GM20000 (cell line): ENCODE measurements at places on chromosomes 13 and 19.

DNA sequence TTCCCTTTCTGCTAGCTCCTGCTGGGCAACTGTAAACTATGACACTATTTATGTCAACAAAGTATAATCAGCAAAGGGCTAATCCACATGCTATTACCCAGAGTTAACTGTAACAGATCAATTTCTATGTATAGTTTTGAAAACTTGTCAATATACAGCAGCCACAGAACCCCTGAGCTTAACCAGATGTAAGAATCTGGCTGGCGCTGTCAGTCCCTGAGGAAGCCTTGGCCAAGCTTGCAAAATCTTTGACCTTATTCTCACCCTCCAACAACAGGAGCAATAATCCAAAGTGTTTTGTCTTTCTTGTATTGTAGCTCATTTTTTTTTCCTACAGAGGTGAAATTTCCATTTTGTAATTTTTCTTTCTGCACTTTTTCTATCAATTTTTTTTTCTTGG is 1230.1 kb upstream of the SLC10A2 start:
- DNase-seq: no peak

DNA sequence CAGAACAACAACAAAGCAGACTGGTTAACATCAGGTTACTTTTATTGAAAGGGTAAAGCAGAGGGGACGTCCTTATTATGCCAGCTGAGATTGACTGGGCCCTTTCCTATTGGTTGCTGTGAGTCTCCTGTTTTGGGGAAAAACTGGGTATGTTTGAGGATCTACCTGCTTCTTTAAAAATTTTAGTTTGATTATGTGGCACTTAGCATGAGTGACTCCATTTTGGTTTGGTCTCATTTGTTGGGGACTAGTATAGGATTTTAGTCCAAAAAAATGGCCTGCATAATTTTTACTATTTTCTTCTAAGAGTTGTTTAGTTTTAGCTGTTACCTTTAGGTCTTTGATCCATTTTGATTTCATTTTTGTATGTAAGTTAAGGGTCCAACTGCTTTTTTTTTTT is 14.4 kb downstream of the ZNF627 start:
- no peak for DNase-seq

- DNase-seq: no peak
Measured at GRCh38 chr13:99797691-99798090, 173.9 kb downstream of the ZIC5 start.

GRCh38 chr13:43297967-43298678 is 274.7 kb downstream of the DNAJC15 start:
- DNase-seq: no peak

- no peak for DNase-seq
Measured at GRCh38 chr19:46296722-46297461, at the start of gene HIF3A. Gene HIF3A (plus strand): TSS chr19:46297042. CDS start chr19:46297077, 35 bp downstream.

DNA sequence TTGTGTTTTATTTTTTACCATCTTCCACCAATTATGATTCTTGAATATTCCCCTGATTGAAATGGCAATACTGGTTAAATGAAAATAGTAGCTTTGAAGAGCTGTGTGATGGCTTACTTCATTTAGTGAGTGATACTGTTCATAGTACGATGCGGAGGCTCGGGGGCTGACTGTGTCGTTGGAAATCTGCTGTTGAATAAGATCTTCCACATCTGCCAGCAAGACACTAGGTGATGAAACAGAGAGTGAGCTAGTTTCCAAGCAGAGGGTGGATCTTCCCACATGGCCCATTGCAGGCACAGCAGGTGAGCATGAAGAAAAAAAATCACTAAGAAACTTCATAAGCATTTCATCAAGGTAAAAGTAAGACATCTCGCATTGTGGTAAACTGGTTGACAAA is 22.5 kb downstream of the CPB2 start:
- DNase-seq: no peak

- DNase-seq: no peak
Measured at GRCh38 chr19:55365245-55365644, 2.2 kb upstream of the GARIN5B start.

DNA sequence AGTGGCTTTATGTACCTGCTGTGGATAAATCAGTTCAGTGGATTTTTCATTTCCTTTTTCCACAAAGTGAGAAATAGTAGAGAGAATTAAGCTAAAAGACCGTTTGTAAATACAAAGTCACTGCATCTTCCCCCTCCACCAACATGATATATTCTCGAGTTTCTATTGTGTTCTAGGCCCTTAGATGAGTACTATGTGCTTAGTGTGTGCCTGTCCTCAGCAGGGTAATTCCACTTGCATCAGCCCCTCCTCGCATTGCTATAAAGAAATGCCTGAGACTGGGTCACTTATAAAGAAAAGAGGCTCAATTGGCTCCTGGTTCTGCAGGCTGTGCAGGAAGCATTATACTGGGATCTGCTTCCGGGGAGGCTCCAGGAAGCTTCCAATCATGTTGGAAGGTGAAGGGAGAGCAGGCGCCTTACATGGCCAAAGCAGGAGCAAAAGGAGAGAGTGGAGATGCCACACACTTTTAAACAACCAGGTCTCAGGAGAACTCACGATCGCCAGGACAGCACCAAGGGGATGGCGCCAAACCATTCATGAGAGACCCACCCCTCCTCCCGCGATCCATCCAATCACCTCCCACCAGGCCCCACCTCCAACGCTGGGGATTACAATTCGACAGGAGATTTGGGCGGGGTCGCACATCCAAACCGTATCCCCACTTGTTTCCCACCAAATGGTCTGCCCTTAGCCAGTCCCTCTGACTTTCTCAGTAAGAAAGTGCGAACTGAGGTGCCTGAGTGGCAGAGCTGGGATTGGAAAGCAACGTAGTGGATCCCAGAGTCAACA is 102.3 kb upstream of the ABCC4 start:
- DNase-seq: no peak

GRCh38 chr13:88627071-88627470 is 955.9 kb downstream of the SLITRK5 start:
- no peak for DNase-seq

DNA sequence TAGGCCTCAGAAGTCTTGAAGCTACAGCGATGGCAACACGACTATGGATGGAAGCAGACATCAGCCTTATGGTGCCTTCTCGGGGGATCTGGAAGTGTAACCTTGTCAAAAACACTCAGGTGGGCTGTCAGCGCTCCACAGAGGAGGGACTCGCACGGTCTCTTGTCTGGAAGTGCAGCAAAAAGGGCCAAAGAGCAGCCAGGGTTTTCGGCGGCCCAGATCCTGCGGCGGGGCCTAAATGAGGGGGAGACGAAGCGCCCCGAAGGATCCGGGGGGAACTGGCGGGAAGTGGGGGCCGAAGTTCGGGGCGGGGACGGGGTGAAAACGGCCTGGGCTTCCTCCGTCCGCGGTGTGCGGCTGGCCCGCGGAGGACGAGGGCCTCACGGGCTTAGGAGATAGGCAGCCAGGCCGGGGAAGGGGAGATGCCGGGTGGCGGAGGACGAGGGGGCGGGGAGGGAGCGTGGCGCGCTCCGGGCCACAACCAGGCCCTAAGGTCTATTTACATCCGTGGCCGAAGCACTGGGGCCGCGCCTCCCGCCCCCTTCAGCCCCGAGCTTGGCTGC is 637 bp downstream of the RANBP3 start:
- DNase-seq: no peak

GRCh38 chr19:35143231-35143715 is at the start of gene FXYD7:
Gene FXYD7 (plus strand): TSS chr19:35143255. CDS start chr19:35143334, 79 bp downstream.
- no peak for DNase-seq

GRCh38 chr13:109010912-109011311 is 381.5 kb downstream of the MYO16 start:
- DNase-seq: no peak

DNA sequence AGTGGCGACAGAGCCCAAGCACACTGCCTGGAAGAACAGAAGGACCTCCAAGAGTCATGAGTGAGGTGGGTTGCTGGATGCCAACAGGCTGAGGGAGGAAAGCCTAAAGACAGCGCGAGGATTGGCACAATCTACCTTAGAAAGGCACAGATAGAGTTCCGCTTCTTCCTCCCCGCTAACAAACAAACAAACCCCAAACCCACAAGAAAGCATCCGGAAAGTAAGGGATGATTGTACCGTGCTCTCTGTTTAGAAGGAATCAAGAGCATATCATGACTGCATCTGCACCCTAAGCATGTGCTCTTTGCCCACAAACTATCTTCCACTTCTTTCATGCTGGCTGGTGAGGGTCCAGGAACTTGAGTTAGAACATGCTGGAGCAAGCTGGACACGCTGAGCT is 233.0 kb upstream of the KLF12 start:
- no peak for DNase-seq

DNA sequence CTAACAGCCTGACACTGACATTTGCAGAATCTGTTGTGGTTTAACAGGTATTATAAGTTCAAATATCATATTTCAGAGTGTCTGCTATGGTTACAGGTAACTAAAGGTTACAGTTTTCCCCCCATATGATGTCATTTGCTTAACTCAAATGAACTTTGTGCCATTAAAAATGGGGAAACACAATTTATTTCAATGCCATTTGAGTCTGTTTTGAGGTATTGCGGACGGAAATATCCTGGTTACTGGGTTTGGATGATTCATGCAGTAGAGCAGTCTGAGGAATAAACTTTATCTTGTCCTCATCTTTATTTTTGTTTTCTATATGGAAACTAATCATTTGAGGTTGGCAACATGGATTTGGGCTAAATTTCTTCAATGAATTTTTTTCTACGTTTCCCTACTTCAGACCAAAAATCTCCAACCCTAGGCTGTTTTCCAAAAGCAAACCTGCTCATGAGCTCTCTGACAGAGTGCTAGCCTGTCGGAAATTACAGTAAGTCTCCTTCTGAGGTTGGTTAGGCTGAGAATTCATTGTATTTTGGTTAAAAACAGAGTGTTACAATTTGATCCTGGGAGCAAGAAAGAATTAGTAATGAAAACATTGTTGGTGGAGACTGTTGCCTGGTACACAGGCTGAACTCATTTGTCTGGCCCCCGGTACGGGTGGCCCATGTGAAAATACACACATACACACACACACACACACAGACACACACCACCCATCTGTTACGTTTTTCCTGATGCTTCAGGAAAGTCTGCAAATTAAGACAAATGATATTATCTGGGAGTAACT is 66.1 kb downstream of the AKAP11 start:
- no peak for DNase-seq

DNA sequence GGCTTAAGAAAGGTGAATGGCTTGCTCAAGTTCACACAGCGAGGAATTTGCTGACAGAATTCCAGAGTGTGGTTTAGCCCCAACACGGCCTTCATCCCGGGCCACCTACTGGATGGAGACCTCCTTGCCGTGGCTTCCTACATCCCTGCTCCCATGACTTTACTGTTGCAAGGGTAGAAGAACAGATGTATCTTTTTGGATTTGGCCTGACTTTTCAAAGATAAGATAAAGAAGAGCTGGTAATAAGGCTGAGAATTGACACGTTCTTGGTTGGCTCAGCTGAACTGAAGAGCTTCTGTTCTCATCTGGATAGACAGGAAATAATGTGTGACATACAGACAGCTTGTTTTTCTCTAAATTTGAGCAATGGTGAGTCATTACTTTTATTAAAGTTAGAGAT is 113.1 kb downstream of the KLF5 start:
- DNase-seq: no peak

GRCh38 chr13:109233293-109233692 is 553.1 kb downstream of the IRS2 start:
- no peak for DNase-seq

DNA sequence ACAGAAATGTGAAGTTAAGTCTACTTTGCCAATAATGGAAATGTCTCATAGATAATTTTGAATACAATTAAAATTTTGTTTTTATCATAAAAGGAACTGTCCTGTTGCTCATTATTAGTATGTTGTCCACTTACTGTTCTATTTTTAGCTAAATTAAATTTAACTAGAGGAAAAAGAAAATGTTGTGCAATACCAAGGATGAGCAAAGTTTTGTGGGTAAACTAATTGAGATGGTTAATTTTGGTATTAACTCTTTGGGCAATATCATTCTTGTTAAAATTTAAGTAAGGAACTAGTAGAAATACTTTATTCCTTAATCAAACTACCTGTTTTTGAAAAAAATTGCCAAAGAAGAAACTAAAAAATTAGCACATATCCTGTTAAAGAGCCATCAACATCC is 43.5 kb downstream of the SOX1 start:
- no peak for DNase-seq

GRCh38 chr19:53980539-53981375 is 10.7 kb upstream of the CACNG6 start:
- DNase-seq: no peak

DNA sequence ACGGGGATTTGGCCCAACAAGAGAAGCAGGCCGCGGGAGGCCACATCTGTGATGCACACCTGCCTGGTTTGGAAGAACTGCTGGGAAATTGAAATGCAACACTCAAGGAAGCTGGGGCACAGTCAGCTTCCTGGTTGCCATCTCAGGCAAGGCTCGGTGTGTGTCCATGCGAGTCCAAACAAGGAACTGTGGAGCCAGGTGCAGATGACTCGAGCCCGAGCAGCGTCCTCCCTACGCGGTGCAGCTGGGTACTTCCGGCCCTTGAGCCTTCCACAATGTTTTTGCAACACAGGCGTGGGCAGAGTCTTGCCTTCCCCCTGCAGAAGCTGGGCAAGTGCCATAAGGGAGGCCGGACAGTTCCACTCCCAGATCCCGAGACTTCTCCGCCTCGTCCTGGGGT is 94.6 kb downstream of the CRYL1 start:
- no peak for DNase-seq

- no peak for DNase-seq
Measured at GRCh38 chr19:18493440-18494266, 28.2 kb downstream of the ELL start.

- no peak for DNase-seq
Measured at GRCh38 chr19:7590256-7590655, 5.4 kb upstream of the CAMSAP3 start.

- no peak for DNase-seq
Measured at GRCh38 chr13:50161052-50161451, 145.8 kb downstream of the KCNRG start.

DNA sequence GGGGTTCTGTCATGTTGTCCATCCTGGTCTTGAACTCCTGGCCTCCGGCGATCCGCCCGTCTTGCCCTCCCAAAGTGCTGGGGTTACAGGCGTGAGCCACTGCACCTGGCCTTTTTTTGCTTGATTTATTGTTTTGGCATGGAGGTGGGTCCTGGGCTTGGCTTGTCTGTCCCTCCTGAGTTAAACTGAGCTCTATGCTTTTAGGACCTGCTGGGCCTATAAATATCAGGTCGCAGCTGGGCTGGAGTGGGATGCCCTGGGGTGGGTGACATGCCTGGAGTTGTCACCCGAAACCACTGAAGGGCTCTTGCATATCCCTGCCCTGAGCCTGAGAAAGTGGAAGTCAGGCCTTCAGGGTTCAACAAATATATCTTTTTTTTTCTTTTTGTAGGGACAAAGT is 5.5 kb downstream of the ARRDC5 start:
- DNase-seq: no peak

- DNase-seq: no peak
Measured at GRCh38 chr19:45636275-45636674, 2.9 kb downstream of the EML2 start.

GRCh38 chr13:65606622-65607021 is 1623.5 kb downstream of the PCDH9 start:
- DNase-seq: no peak
